ENCODE measurements at places on chromosomes 13 and 19.

DNA sequence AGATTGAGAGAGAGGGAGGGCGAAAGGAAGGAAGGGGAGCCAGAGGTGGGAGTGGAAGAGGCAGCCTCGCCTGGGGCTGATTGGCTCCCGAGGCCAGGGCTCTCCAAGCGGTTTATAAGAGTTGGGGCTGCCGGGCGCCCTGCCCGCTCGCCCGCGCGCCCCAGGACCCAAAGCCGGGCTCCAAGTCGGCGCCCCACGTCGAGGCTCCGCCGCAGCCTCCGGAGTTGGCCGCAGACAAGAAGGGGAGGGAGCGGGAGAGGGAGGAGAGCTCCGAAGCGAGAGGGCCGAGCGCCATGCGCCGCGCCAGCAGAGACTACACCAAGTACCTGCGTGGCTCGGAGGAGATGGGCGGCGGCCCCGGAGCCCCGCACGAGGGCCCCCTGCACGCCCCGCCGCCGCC is at the start of gene TNFSF11:
TSS of gene TNFSF11 (plus strand) at position 142 of the 400 bp plus-strand sequence. CDS start at position 294, 152 bp downstream.
- DNase-seq: peak; percentile 36

DNA sequence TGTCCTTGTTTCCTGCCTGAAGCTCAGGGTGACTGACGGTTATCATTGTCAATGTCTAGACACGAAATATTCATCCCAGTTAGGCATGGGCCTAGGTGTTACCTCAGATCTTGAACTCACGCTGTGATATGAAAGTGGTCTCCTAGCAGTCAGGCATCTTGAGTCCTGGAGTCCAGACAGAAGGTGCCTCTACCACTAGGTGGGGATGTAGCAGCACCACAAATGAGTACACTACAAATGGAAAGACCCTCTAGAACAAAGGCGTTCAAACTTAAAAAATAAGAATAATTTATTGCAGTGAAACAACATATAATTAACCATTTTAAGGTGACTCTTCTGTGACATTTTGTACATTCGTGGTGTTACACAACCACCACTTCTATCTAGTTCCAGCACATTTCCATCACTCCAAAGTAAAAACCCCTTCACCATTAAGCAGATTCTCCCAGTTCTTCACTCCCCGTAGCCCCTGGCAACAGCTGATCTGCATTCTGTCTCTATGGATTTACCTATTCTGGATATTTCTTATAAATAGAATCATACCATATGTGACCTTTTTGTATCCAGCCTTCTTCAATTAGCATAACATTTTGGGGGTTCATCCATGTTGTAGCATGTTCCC is 11.9 kb upstream of the FRY start:
- DNase-seq: peak; percentile 44

- no peak for DNase-seq
These were observed 626.5 kb downstream of the UQCRFS1 start for GRCh38 chr19:28586474-28586873.

- DNase-seq: no peak
These were observed 539.7 kb downstream of the RFC3 start for GRCh38 chr13:34357435-34358232.

GRCh38 chr19:48661711-48662090 is 11.1 kb downstream of the NTN5 start:
- DNase-seq: no peak

DNA sequence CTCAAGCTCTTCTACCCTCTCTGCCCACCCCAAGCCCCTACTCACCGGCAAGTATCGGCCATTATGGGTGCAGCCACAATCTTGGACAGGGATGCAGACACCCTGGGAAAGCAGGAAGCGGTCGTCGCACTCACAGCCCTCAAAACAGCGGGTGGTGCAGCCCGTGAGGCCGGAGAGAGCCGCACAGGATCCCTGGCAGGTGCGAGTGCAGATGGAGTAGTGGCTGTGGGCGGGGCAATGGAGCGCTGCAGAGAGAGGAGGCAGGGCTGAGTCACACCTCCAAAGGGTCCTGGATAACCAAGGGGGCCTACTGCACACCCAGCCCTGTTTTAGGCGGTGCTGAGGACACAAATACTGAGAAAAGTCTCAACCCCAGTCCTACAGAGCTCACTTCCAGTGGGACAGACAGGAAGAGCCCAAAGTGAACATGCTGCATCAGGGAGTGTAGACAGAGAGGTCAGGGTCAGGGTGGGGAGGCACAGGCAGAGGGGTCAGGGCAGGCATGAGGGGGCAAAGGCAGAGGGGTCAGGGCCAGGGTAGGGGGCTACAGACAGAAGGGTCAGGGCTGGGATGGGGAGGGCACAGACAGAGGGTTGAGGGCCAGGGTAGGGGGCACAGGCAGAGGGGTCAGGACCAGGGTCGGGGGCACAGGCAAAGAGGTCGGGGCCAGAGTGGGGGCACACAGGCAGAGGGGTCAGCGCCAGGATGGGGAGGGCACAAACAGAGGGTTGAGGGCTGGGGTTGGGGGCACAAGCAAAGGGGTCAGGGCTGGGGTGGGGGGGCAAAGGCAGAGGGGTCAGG is 24.2 kb upstream of the FBL start:
- no peak for DNase-seq

DNA sequence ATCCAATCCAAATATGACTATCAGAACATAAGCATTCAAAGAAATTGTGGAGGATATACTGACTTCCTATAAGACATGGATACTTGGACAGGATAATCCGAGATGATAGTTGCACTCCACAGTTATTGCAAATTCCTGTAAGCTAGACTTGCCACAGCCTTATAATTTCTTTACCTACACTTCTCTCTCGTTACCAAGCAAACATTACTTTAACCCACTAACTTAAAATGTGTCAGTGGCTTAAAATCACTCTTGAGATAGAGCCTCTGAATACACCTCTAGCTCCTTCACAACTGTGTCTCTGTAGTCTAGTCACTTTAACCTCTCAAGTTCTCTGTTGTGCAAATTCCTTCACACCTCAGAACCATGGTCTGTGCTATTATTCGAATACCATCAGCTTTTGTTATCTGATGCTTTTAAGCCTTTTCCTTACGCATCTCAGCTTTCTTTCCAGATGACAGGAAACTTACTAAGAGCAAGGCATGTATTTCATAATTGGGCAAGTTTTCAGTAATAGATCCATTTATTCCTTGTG is 474.9 kb upstream of the MIR17HG start:
- DNase-seq: no peak

Measured in GM12891 (cell line).